ENCODE measurements at places on chromosomes 5 and 9.
A peak's percentile ranks its signal among the peaks of the same experiment; 100 is the strongest.

GRCh38 chr5:115170134-115170928, 623 bp upstream of the TRIM36 start:
- DNase-seq = no peak

DNA sequence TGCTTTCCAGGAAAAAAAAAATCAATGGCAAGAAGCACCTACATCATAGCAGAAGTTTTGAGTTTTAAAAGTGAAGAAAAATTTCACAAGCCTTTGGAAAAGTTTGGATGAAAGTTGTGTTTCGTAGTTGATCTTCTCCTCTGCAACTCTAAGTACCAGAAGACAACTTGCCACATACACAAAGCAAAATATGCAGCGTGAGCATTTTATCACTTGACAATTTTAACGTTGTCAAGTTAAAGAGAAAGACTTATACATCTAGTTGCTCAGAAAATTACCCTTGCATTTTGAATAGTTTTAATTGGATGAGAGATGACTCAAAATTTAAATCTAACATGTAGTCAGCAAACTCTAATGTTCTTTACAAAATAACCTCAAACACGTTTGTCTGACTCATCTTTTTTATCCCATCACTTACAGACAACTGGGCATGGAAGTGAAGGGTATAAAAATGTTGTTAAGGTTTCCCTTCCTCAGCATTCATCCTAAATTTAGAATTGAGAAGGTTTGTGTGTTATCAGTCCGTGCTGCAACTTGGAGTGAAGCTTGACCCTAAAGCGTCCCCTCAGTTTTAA, 213.4 kb downstream of the MARCHF11 start:
- no peak for DNase-seq

- peak; percentile 50 for DNase-seq
These were observed 100.7 kb downstream of the SUSD1 start for GRCh38 chr9:112074250-112075008.

DNA sequence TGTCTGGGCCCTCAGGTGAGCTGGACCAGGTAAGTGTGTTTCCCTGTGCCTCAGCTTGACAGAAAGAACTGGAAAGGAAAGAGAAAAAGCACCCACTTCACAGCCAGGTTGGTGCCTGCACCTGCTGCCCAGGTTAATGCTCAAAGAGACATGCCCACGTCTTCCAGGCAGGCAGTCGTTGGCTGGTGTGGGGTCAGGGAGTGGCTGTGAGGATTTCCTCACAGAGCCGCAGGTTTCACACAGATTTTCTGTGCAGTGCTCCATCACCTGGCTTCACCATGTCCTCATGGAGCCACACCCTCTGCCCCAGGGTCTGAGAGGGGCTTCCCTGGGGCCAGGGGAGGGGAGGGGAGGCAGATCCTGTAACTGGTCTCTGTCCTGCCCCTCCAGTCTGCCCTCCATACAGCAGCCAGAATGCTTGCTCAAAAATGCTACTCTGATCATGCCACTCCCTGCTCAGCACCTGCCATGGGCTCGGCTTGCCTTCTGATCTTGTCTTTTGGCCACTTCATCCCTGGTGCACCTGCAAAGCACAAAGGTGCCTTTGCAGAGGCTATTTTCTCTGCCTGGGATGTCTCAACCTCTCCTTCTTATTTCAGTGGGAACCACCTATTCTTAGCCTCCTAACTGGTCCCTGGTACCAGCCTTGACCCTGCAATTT, 82.5 kb upstream of the UBTD2 start:
- no peak for DNase-seq

GRCh38 chr5:78747705-78748359, 99.3 kb upstream of the LHFPL2 start:
- DNase-seq = no peak

GRCh38 chr9:20262611-20263010, 359.7 kb downstream of the MLLT3 start:
- DNase-seq = no peak

DNA sequence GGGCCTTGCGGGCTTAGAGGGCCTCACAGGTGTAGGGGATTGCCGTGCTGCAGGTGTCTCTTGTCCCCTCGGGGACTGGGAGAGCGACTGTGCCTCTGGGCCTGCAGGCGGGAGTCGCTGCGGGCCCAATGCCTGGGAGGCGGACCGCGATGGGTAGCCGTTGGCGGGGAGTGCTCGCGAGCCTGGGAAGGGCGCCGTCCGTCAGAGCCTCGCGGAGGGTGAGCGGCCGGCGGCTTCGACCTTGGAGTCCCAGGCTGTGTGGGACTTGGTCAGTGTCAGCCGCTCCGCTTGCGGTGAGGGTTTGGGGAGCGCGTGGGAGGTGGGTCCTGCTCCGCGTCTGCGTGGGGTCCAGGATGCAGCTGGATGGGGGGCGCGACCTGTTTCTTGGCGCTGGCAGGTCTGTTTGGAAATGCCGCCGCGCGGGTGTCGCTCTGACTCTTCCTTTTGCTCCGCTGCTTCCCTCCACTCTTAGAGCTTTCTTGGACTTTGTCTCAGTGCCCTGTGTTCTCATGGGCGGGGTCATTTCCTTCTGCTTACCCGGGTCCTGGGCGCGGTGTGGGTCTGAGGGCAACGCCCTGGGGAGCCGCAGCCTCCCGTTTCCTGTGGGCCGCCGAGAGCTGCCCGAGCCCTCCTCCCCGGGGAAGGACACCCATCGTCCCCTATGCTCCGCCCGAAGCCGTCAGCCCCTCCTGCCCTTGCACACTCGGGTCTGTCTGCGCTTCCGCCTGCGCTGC, 88.9 kb upstream of the CACNA1B start:
- DNase-seq = no peak

GRCh38 chr5:90644132-90644531, 85.5 kb downstream of the ADGRV1 start:
- no peak for DNase-seq

DNA sequence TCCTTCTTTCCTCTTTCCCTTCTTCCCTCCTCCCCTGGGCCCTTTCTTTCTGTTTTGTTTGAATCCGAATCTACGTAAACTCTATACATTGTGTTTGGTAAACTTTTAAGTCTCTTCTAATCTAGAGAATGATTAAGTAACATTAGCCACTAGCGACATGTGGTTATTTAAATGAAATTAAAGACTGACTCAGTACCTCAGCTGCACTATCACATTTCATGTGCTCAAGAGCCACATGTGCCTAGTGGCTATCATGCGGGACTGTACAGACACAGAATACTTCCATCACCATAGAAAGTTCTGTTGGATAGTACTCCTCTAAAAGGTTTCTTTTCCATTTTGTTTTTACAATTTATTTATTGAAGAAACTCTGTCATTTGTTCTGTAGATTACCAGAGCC, 29.0 kb downstream of the DCTN4 start:
- no peak for DNase-seq

- no peak for DNase-seq
These were observed 123.0 kb downstream of the COL23A1 start for GRCh38 chr5:178467205-178467567.

DNA sequence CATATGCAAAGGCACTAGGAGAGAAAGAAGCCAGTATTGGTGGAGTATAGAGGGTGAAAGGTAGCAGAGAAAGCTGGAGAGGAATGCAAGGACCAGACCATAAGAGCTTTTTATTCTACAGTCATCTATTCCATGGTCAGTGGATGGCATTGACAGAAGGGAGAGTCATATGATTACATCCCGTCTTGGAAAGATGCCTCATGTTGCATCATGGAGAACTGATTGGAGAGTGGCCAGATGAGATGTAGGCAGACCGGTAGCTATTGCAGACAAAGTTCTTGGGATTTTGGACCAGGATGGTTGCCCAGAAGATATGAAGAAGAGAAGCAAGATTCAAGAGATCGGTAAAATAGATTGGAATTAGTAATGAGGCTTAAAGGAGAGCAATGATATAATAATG, 260.7 kb downstream of the CHSY3 start:
- no peak for DNase-seq

DNA sequence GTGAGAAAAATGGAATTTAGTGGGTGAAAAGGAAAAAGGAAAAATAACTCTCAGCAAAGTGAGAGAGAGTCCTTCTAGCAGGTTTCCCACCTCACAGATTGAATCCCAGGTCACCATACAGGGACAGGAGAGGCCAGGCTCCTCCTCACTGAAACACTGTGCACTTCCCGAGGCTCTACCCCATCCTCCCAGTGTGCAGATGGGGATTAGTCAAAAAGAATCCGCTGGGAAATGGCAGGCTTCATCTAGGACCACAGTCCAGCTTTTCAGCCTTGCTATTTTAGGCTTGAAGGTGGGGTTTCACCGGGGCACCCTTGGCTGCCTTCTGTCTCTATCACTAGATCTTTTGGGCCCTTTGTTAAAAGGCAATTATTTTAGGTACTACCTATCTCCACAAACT, 47.8 kb downstream of the YIPF5 start:
- no peak for DNase-seq

GRCh38 chr5:74099538-74100267, 473.7 kb downstream of the ARHGEF28 start:
- no peak for DNase-seq

DNA sequence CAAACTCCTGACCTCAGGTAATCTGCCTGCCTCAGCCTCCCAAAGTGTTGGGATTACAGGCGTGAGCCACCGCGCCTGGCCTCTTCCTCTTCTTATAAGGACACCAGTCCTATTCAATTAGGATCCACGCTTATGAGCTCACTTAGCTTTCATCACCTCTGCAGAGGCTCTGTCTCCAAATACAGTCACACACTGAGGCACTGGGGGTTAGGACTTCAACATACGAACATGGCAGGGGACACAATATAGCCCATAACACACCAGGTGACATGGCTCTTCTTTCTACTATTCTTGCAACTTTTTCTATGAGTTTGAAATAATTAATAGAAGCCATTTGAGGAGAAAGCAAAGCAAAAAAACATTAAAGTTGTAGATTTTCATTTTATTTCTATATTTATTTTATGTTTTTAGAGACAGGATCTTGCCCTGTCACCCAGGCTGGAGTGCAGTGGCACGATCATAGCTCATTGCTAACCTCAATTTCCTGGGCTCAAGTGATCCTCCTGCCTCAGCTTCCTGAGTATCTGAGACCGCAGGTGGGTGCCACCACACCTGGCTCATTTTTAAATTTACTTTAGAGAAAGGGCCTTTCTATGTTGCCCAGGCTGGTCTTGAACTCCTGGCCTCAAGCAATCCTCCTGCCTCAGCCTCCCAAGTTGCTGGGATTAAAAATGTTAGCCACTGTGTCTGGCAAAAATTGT, 6.0 kb upstream of the PRRT1B start:
- DNase-seq = no peak

- no peak for DNase-seq
These were observed 202.6 kb upstream of the MAP3K1 start for GRCh38 chr5:56612759-56613158.

DNA sequence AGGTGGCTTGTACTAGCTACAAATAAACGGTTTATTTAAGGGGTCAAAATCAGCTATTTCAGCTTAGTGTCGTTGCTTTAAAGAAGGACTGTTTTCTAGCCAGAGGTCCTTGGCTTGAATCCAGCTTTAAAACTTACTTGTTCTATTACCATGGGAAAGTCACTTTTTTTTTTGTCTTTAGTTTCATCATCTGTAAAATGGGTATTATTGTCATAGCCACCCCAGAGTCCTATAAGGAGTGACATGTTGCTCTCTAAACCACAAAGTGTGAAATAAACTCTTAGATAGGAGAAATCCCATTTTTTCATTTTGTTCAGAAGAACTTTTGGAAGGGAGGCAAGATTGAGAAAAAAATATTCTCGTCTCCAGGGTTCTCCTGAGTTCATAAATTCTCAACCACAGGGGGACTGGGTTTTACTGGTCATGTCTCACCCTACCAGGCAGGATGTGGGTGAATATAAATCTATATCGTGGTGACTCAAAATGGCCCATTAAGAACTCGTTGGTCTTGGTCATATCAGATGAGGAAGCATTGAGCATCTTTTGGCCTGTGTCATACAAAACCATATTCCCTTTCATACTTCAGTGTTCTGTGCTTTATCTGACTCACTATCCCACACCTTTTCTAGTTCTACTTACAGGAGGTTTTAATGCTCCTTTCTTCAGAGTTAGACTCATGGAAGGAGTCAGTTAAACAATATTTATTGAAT, 202.7 kb upstream of the NR3C1 start:
- DNase-seq = no peak

- DNase-seq = no peak
These were observed 503.4 kb downstream of the PDE4D start for GRCh38 chr5:59390074-59390659.

DNA sequence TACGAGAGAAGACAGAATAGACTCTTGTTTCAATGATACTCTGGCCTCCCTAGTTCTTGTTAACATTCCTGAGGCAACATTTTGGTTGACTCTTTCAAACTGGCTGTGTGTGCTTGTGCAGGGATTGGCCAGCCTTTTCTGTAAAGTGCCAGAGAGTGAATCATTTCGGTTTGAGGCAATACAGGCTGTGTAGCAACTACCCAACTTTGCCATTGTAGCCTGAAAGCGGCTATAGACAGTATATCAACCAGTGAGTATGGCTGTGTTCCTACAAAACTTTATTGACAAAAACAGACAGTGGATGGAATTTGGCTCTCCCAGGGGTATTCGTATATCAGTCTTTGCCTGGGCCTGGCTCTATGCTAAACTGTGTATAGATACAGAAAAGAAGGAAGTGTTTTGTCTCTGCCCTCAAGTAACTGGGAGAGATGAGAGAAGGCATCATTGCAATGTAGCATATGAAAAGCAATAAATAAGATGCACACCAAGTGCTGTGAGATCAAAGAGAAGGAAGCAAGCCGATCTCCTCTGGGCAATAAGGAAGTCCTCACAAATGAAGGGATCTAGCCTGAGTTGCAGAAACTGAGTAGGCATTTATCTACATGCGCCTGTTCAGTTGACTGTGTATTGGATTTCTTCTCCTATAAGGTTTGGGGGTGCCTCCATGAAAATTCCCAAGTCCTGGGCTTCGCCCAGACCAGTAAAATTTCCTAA, 568.0 kb upstream of the KLF4 start:
- DNase-seq = no peak

DNA sequence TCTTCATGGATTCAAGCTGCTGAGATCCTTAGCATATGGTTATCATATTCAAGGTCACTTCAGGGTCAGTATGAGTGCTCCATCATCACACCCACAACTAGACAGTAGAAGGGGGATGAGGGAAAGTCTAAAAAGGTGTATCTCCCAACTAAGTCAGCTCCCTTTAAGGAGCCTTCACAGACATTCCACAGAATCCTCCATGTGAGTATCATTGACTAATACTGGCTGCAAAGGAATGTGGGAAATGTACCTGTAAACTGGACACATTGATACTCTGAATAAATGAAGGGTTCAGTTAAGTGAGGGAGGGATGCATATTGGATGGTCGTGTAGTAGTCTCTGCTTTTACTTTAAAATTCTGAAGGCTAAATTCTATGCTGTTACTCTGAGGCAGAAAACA, 330.7 kb downstream of the LRRC70 start:
- no peak for DNase-seq

DNA sequence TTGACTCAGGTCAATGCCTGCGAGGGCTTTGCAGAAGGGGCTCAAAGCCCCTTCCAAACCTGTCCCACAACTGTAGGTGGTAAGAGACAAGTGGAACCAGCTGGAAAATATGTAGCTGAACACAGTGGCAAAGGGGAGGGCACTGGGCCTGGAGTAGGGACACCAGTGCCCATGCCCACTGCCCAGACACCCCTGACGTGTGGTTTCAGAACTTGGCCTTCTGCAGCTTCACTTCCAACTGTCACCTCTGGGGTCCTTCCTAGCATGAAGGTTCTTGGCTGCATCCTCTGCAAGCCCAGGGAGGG, 233.1 kb upstream of the IRX1 start:
- no peak for DNase-seq

GRCh38 chr5:111099058-111099778, 7.1 kb downstream of the WDR36 start:
- no peak for DNase-seq

Measured in stimulated activated CD8-positive, alpha-beta memory T cell treated with anti-CD3 and anti-CD28 coated beads, Interleukin-4, amount 100 ng/mL, for 24 hours (primary cell).